ENCODE measurements at places on chromosomes 3 and 15.

GRCh38 chr3:69821133-69821532 lies 81.9 kb downstream of the MITF start:
- DNase-seq, result no peak

- no peak for DNase-seq
These were observed 525.1 kb upstream of the GOLIM4 start for GRCh38 chr3:168620854-168621253.

DNA sequence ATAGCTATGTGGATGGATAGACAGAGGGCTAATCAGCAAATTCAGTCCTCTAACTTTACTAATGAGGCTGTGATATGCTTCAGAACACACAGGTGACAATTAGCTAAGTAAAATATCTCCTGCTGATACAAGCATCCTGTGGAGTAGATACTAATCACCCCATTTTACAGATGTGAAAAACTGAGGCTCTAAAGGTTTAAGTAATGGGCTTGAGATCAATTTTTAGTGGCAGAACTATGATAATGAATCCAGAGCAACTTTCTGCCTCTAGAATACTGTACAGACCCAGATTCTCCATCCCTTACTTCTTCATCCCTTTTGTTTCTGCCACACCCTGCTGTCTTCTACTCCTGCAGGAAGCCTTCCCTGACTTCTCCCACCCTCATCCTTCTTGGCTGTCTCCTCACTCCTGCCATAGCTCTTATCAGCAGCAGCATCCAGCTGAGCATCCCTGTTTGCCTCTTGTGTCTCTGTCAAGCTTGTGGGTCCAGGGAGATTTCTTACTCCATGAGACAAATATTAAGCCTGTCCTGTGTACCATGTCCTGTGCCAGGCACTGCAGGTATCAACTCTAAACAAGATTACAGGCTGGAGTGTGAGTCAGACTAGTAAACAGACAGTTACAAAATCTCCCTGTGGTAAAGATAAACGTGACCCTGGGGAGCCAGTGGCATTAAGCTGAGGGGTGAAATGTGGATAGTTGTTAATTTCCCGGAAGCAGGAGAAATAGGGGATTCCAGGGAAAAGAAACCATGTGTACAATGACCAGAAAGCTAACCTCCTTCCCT lies 39.2 kb downstream of the SLC6A11 start:
- DNase-seq, result no peak

DNA sequence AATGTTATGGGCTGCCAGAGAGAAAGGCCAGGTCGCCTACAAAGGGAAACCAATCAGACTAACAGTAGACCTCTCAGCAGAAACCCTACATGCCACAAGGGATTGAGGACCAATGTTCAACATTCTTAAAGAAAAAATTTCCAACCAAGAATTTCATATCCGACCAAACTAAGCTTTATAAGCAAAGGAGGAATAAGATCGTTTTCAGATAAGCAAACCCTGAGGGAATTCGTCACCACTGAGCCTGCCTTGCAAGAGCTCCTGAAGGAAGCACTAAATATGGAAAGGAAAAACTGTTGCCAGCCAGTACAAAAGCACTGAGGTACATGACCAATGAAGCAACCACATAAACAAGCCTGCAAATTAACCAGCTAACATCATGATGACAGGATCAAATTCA lies 33.1 kb downstream of the PYGO1 start:
- no peak for DNase-seq

DNA sequence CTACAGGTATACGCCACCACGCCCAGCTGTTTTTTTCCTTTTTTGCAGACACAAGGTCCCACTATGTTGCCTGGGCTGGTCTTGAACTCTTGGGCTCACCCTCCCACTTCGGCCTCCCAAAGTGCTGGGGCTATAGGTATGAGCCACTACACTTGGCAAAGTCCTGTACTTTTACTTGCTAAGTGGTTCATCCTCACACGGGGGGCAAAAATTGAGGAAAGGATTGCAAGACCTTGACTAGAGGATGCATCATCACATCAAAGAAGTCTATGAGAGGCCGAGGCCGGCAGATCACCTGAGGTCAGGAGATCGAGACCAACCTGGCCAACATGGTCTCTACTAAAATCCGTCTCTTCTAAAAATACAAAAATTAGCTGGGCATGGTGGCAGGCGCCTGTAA lies 116.5 kb upstream of the FAM174B start:
- DNase-seq, result no peak

- DNase-seq, result no peak
These were observed 1.4 kb upstream of the AQP9 start for GRCh38 chr15:58136731-58137130.

- DNase-seq, result no peak
These were observed 33.0 kb downstream of the FAM98B start for GRCh38 chr15:38486936-38487335.

GRCh38 chr3:73572368-73572767 lies 52.4 kb downstream of the PDZRN3 start:
- DNase-seq, result no peak

DNA sequence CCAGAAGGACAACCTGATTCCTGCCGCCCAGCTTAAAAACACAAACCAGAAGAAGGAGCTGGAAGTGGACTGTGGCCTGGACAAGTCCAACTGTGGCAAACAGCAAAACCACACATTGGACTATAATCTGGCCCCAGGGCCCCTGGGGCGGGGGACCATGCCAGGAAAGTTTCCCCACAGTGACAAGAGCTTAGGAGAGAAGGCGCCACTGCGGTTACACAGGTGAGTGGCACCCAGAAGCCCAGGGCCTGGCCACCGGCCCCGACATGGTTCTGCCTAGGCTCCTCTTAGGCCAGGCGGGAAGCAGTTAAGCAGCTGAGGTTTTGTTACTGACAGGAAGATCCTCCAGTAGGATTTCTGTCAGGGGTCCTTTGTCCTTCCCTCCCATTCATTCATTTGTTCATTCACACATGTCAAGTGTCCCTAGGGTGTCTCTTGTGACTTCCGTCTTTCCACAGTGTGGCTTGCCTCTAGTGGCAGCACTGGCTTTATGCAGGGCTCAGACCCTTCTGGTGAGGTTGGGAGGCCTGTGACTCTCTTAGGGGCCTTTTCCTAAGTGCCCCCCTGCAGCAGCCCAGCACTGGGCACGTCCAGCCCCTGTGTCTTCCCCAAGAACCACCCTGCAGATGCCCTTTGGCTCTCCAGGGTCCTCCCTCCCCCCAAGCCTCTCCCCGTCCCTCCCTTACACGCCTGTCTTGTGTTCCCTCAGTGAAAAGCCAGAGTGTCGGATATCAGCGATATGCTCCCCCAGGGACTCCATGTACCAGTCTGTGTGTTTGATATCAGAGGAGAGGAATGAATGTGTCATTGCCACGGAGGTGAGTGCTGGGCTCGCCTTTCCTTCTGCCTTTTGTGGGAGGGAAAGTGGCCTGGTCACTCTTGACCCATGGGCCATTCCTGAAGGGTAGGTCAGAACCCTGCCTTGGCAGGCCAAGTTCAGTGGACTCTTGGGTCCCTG lies 7.8 kb downstream of the DLL4 start:
- no peak for DNase-seq

- no peak for DNase-seq
These were observed 58.5 kb upstream of the KLF13 start for GRCh38 chr15:31268108-31268501.

DNA sequence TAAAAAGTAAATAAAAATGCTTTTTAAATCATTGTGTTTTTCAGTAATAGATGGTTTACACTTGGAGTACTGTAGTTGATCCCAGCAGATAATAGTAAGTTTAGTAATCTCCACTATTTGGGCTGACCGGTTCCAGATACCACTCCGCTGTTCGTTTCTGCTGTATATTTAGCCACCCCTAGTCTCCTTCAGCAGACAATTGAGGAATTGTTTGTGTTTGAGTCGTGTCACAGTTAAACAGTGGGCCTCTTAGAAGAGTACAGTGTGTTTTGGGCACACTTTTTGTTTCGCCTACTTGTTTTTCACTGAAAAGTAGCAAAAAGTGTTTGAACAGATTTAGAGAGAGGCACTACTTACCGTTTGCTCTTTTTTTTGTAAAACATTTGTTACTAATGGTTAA lies 33.2 kb downstream of the PAK2 start:
- no peak for DNase-seq

Measured in activated naive CD4-positive, alpha-beta T cell treated with Interleukin-2 at 50 U/mL for 16 hours (primary cell).